ENCODE measurements at places on chromosomes 1 and 21. TPM values are rescaled to one million over a fixed set of nuclear protein-coding genes. Genes with fewer than 3 reads are reported as not detected.

Gene TRIM58
- total RNA-seq = under 0.01 TPM

Gene ZNF695
- total RNA-seq = 0.99 TPM

- no peak for DNase-seq
These were observed 42.2 kb downstream of the TENT5C start for GRCh38 chr1:117648015-117648414.

- no peak for DNase-seq
These were observed 14.8 kb downstream of the CTSK start for GRCh38 chr1:150793221-150793620.

DNA sequence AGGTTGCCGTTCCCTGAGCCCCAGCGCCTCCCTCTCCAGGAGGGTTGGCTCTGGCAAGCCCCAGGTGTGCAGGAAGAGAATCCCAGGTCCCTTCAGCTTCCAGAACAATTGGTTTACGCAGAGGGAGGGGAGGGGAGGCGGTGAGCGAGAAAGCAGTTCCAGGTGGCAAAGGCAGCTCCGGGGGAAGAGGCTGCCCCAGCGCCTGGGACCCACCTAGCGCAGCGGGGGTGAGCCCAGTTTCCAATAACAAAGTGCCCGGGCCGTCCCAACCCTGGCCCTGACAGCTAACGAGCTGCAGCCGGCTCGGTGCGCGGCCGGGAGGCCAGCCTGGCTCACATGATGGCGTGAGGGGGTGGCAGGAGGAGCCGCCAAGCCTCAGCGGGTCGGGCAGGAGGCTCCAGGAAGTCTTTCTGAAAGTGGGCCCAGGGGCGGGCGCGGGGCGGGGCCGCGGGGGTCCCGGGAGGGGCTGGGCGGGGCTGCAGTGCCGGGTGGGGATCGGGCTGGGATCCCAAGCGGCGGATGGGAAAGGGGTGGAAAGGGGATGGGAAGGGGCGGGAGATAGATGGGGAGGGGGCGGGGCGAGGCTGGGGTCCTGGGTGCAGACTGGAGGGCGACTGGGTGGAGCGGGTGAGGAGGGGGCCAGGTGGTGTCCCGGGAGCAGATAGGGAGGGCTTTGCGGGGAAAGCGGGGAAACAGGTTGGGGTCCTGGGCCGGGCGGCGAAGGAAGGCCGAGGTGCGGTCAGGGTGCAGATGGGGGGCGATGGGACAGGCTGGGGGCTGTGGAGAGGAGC lies 22.8 kb downstream of the DHRS3 start:
- peak; percentile 46 for DNase-seq
